ENCODE measurements at places on chromosomes 6 and 20.

GRCh38 chr6:103139377-103139776, 1720.3 kb downstream of the HACE1 start:
- no peak for DNase-seq

DNA sequence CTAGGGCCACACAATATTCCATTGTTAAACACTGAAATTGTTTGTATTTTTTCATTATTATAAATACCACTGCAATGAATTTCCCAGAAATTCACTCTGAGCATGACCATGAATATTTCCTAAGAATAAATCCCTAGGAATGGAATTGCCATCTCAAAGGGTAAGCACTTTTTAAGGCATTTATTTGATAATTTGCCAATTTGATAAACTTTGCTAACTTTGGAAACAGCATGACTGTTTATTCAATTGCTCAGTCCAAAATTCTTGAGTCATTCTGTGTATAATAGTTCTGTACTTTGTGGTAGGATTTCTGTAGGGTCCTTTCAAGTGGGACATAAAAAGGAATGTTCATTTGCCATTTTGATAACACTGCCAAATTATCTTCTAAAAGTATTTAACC, 44.2 kb upstream of the TOX2 start:
- DNase-seq, result no peak

- DNase-seq, result no peak
Measured at GRCh38 chr20:38226553-38226952, 34.0 kb downstream of the KIAA1755 start.

- no peak for DNase-seq
Measured at GRCh38 chr6:21715180-21715579, 121.6 kb downstream of the SOX4 start.

DNA sequence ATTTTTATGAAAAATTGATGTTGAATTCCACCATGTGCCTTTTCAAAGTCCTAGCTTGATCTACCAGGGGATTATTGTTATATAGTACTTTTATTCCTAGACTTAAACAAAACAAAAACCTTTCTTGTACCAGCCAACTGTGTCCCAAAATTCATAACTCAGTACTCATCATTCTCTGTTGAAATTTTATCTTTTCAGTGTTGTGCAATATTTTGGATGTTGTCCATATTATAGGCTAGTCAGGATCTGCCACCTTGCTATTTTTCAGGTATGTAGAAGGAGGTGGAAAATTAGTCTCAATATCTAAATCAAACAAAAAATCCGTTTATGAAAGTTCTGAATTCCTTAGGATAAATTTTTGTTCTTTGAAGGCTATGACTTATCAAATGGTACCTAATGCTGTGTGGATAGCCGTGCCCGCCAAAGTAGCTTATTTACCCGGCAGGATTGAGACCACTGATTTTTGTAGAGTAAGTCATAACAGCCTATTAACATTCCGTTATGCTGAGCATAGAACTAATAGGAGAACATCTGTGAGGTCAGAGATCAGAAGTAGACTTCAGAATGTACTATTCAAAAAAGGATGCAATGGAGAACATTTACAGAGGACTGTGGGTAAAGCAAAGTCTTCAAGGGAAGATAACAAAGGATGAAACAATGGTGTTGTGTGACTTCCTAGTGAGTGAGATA, 304.7 kb downstream of the SOX4 start:
- DNase-seq, result no peak

GRCh38 chr6:4922488-4923037, 81.3 kb downstream of the RPP40 start:
- DNase-seq, result no peak

DNA sequence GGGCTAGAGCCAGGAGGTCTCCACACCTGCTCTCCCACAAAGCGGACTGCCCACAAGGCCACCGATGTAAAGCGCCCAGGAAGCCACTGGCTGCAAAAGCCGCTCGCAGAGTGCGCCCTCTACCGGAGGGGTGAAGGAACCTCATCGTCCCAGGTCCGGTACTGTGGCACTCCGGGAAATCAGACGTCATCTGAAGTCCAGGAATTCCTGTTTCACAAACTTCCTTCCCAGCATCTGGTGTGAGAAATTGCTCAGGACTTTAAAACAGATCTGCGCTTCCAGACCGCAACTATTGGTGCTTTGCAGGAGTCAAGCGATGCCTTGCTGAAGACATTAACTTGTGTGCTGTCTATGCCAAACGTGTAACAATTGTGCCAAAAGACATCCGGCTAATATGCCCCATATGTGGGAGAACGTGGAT, 115.1 kb upstream of the ARID1B start:
- DNase-seq, result no peak

- no peak for DNase-seq
Measured at GRCh38 chr20:25103526-25103925, 21.6 kb upstream of the VSX1 start.

GRCh38 chr6:158411998-158412397, 99.7 kb downstream of the TULP4 start:
- no peak for DNase-seq

GRCh38 chr6:157434349-157435033, 53.5 kb downstream of the ZDHHC14 start:
- DNase-seq, result peak; percentile 75

DNA sequence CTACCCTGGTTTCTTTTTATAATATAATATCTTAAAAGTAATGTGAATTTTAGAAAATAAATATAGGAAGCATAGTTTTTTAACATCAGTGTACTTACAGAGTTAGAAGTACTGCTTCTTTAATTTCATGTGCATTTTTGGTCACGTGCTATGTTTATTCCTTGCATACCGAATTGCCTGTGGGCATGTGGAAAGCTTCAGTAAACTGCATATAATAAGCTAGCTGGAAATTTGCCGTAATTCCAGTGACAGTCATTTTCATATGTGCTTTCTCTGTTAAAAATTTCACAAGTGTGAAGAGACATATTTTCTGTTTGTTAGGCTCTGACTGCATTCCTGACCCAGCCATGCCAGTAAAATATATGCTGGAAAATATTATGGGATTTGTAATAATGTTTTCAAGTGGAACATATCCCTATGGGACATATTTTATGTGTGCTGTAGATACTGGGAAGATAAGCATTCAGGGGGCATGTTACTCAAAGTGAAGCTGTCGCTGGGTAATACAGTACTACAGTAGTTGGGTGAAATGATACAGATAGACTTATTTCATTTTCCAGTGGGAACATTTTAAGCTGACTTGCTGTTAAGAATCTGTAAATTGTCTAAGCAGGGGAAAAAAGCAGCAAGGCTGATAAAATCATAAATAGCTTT, 616.7 kb downstream of the FRK start:
- no peak for DNase-seq

- no peak for DNase-seq
Measured at GRCh38 chr6:3512832-3513231, 56.0 kb upstream of the SLC22A23 start.

DNA sequence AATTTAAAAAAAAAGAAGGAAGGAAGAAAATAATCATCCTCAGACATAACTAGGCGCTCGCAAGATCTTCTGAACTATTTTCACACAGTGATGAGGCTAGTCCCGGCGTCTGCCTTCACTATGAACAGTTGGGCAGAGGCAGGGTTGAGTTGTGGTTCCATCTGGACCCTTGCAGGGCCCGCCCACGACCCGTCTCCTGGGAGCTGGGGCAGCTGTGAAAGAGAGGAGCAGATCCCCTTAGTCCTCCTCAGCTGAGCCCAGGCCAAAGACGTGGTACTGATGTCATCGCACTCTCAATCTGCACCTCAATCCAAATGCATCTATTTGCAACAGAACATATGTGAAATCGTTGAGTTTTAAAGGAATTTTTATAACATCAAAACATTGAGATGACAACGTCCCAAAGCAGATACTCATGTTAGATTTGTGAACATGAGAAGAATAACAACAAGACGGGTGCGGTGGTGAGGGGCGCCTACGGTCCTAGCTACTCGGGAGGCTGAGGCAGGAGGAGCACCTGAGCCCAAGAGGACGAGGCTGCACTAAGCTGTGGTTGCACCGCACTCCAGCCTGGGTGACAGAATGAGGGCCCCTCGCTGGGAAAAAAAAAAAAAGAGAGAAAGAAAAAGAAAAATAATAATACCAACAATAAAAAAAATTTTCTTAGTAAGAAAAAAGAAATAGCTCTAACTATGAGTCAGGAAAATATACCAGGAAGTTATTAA, 15.3 kb downstream of the TCFL5 start:
- no peak for DNase-seq

DNA sequence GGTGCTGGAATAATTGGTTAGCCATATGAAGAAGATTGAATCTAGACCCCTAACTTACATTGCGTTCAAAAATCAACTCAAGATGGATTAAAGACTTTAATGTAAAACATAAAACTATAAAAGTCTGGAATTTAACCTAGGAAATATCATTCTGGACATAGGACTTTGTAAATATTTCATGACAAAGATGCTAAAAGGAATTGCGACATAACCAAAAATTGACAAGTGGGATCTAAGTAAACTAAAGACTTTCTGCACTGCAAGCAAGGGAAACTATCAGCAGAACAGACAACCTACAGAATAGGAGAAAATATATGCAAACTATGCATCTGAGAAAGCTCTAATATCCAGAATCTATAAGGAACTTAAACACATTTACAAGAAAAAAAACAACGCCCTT, 45.5 kb upstream of the SLC35F1 start:
- no peak for DNase-seq

GRCh38 chr6:38378801-38379200, 260.9 kb downstream of the BTBD9 start:
- DNase-seq, result no peak

GRCh38 chr6:90820436-90820835, 233.6 kb upstream of the MAP3K7 start:
- DNase-seq, result no peak

- no peak for DNase-seq
Measured at GRCh38 chr6:105667056-105667455, 264.2 kb upstream of the PREP start.

- no peak for DNase-seq
Measured at GRCh38 chr6:69868961-69869360, 2.6 kb downstream of the COL19A1 start.

DNA sequence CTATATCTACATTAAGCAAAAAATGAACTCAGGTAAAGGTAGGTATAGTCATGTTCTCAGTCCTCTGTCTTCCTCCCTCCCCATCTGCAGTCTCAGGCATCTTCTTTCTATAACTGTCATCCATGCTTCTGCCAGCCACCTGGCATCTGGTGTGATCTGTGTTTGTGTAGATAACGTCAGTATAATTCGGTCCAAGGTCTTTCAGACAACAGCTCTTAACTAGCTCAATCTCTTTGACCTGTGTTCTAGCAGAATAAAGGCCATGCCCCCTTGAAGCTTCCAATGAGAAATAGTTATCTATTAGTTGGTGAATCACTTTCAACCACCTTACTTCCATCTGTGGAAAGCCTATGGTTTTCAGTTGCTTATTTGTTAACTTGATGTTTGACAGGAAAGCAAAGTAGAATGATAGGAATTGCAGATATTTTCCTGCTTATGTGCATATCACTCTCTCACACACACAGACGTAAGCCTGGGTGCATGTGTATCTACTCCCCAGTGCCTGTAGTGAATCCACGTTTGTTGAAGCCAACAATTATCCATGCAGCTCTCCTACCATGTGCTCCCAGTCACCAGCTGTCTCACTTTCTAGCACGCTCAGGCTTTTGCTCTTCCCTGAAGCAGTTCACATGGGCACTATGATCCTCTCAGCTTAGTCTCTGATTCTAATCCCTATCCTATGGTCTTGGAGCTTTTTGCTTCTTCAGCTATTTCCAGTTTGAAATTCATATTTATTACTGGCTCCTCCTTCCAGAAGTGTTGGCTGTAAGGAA, 433.7 kb upstream of the MANEA start:
- no peak for DNase-seq
